ENCODE measurements at places on chromosomes 5 and 9. TPM values are rescaled to one million over a fixed set of nuclear protein-coding genes. Genes with fewer than 3 reads are reported as not detected.

GDA gene
- total RNA-seq, result 0.44 TPM

DNA sequence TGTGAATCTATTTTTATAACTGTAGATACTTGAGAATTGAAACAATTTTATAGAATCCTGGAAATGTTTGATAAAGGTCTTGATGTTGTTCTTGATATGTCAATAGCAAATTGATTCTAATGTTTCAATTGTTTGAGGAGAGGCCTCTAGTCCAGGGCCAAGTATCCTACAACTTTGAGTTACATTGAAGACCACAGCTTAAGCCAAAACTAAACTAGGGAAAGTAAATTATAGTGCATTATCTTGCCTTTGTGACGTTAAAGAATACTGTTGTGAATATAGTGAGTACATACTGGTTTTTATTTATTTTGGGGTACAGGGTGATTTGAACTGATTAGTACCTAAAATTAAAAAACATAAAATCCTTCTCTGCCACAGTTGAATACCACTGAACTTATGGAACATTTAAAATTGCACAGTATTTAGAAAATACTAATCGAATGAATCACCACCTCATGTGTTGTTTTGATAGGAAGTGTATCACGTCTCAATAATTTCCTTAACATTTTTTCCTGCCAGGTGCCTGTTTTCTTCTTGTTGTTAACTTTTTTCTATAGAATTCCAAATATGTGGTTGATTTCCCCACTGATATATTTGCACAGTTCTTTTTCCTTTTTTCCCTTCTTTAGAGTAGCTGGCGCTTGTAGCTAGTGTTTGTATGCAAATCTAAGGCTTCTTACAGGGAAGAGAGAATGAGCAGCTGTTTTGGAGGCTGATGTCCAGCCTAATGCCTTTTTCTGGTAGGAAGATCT is 12.5 kb downstream of the ARHGEF28 start:
- H3K36me3 ChIP-seq, result no peaks in the 10 kb centered on the region
- H3K27ac ChIP-seq, result no peak overlapping the region
- no peak for DNase-seq
- H3K27me3 ChIP-seq, result no peaks in the 10 kb centered on the region
- no peak overlapping the region for H3K4me3 ChIP-seq
- H3K4me1 ChIP-seq, result no peaks in the 10 kb centered on the region

DNA sequence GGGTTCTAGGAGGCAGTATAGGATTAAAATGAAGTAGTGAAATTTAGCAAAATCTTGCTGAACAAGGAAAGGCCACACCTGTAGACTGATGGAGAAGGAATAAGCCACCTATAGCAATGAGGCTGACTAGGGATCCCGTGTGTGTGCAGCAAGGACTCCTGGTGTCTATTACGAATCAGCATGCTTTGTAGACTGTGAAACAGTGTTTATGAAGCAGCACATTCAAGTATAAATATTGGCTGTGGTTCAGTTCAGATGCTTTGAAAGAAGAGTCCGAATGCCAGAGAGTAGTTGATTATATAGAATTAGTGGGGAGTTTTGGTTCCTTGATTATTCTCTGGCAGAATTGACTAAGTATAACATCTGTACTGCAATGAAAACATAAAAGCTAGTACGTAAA is 41.8 kb downstream of the CAST start:
- no peaks in the 10 kb centered on the region for H3K4me1 ChIP-seq
- H3K4me3 ChIP-seq, result peak overlapping the region; percentile 71
- H3K36me3 ChIP-seq, result no peaks in the 10 kb centered on the region
- peak overlapping the region; percentile 98 for H3K27ac ChIP-seq
- no peak for DNase-seq

FAT2 gene
- total RNA-seq, result not detected

DNA sequence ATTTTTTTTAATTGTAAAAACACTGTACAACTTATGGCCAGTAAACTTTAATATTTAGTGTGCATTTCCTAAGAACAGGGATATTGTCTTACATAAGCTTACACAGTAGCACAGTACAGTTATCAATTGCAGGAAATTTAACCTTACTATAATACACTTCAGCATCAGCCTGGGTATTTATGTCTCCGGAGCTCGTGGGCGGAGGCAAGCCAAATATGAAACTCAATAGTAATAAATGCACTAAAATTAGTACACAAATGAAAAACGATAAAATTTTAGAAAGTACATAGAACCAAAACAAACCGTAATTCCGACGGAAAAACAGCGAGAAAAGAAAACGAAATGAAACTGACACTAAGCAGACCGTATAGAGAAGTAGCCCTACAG is 91.2 kb downstream of the ANXA2R start:
- no peaks in the 10 kb centered on the region for H3K36me3 ChIP-seq
- H3K4me1 ChIP-seq, result no peaks in the 10 kb centered on the region
- H3K4me3 ChIP-seq, result peak overlapping the region; percentile 60
- no peak for DNase-seq
- H3K27ac ChIP-seq, result peak overlapping the region; percentile 89

GRCh38 chr5:10743526-10743925 is 17.5 kb downstream of the DAP start:
- peaks cover 44% of the 10 kb centered on the region for H3K36me3 ChIP-seq
- no peak overlapping the region for H3K4me3 ChIP-seq
- no peaks in the 10 kb centered on the region for H3K4me1 ChIP-seq
- H3K27me3 ChIP-seq, result no peaks in the 10 kb centered on the region
- no peak overlapping the region for H3K27ac ChIP-seq

NMUR2 gene
- total RNA-seq, result not detected

DNA sequence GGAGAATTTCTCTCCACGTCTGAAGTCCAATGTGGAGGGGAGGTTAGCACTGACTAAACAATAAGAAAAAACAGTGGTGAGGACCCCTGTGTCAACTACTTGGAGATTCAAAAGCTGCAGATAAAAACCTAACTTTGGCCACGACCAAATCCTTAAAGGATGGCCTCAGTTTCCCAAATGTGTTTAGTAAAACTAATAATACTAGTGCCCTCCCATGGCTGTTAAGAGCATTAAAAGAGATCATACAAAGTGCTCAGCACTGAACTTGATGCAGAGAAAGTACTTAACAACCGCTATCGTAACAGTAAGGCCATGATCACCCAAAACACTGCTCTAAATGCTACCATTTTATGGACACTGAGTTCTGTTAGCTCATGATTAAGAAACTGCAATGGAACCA is 288.4 kb downstream of the EBF1 start:
- H3K4me3 ChIP-seq, result no peak overlapping the region
- H3K27me3 ChIP-seq, result no peaks in the 10 kb centered on the region
- H3K4me1 ChIP-seq, result peaks cover 19% of the 10 kb centered on the region
- H3K36me3 ChIP-seq, result no peaks in the 10 kb centered on the region
- H3K27ac ChIP-seq, result no peak overlapping the region
- DNase-seq, result no peak

GRCh38 chr9:95923794-95924193 is 48.3 kb downstream of the ERCC6L2 start:
- DNase-seq, result no peak
- H3K27ac ChIP-seq, result no peak overlapping the region
- no peak overlapping the region for H3K4me3 ChIP-seq
- H3K36me3 ChIP-seq, result peaks cover 50% of the 10 kb centered on the region

PCDHGB7 gene
- total RNA-seq, result 6.0 TPM

NIPBL gene
- total RNA-seq, result 43.1 TPM

FOXD4L4 gene
- not detected for total RNA-seq

PTBP3 gene
- total RNA-seq, result 11.6 TPM

DNA sequence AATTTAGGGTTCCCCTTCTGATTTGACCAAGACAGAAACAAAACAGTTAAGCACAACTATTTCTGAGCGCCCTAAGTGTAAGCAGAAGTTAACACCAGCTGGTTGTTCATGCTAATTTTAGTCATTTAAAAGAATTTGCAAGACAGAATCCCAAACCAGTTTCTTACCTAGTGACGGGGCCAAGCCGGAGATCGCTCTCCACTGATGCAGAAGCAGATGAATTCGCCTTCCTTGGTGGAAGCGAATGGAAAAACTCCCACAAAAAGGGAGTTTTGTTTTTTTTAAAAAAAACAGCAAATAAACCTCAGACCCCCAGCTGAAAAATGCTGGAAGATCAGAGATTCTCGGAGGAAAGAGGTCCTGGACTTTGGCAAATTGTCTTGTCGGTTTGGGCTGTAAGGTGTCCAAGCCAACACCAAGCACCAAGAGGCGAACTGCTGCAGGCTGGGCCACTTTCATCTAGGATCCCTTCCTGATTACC is 47.4 kb upstream of the GLDC start:
- no peak overlapping the region for H3K27ac ChIP-seq
- no peaks in the 10 kb centered on the region for H3K4me1 ChIP-seq
- no peaks in the 10 kb centered on the region for H3K27me3 ChIP-seq
- no peaks in the 10 kb centered on the region for H3K36me3 ChIP-seq

DNA sequence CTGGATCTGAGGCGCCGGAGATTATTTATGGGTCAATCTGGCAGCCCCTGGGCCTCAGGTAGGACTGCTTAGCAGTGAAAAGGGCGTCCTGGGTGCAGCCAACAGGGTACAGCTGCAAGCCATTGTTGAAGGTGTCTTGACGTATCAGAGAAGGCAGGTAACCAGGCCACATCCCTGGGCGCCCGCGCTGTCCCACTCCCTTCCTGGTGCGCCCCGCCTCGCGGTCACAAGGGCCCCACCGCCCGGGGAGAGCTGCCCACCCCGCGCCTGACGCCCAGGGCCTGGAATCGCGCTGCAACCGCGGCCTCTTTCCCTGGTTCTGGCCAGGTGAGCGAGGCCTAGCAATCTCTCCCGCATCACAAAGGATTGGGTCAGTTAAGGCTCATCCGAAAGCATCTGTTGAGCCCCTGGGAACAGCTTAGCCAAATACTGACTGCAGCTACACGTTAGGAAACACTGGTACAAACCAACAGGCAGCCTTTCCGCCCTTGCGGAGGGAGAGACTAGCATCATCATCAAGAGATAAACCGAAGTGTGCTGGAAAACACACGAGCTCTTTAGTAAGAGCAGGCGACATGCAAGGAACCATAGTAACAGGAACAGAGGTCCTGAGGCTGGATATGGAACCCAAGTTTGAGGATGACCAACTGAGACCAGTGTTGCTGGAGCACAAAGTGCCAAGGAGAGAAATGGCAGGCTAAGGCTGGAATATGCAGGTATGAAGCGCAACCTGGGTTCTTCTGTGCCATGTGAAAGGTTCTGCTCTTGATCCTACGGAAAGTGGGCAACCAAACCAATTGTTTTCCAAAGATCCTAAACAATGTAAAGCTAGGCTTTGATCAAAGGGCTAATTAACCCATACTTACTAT is 3.6 kb downstream of the RPS23 start:
- H3K27me3 ChIP-seq, result no peaks in the 10 kb centered on the region
- H3K27ac ChIP-seq, result no peak overlapping the region
- no peaks in the 10 kb centered on the region for H3K4me1 ChIP-seq
- DNase-seq, result no peak
- peaks cover 25% of the 10 kb centered on the region for H3K36me3 ChIP-seq

PTGES2 gene
- 118 TPM for total RNA-seq

GRCh38 chr5:159067201-159067600 is 32.5 kb downstream of the EBF1 start:
- H3K4me3 ChIP-seq, result no peak overlapping the region
- no peaks in the 10 kb centered on the region for H3K4me1 ChIP-seq
- no peaks in the 10 kb centered on the region for H3K27me3 ChIP-seq

GRCh38 chr9:127728808-127729207 is 6.3 kb downstream of the TOR2A start:
- peaks cover 12% of the 10 kb centered on the region for H3K36me3 ChIP-seq
- H3K4me3 ChIP-seq, result no peak overlapping the region
- no peak for DNase-seq

- no peaks in the 10 kb centered on the region for H3K27me3 ChIP-seq
- no peak for DNase-seq
- H3K36me3 ChIP-seq, result peaks cover 3% of the 10 kb centered on the region
- H3K4me1 ChIP-seq, result no peaks in the 10 kb centered on the region
These were observed 68.9 kb downstream of the PPIC start for GRCh38 chr5:122967625-122968024.

- no peaks in the 10 kb centered on the region for H3K27me3 ChIP-seq
- DNase-seq, result no peak
- no peaks in the 10 kb centered on the region for H3K4me1 ChIP-seq
- no peaks in the 10 kb centered on the region for H3K36me3 ChIP-seq
- no peak overlapping the region for H3K4me3 ChIP-seq
- H3K27ac ChIP-seq, result no peak overlapping the region
These were observed 579.2 kb upstream of the ZNF462 start for GRCh38 chr9:106283769-106284168.

MSX2 gene
- 2.6 TPM for total RNA-seq

- H3K36me3 ChIP-seq, result no peaks in the 10 kb centered on the region
- H3K4me3 ChIP-seq, result no peak overlapping the region
- DNase-seq, result no peak
These were observed 114.9 kb upstream of the PRLR start for GRCh38 chr5:35345222-35345621.

DNA sequence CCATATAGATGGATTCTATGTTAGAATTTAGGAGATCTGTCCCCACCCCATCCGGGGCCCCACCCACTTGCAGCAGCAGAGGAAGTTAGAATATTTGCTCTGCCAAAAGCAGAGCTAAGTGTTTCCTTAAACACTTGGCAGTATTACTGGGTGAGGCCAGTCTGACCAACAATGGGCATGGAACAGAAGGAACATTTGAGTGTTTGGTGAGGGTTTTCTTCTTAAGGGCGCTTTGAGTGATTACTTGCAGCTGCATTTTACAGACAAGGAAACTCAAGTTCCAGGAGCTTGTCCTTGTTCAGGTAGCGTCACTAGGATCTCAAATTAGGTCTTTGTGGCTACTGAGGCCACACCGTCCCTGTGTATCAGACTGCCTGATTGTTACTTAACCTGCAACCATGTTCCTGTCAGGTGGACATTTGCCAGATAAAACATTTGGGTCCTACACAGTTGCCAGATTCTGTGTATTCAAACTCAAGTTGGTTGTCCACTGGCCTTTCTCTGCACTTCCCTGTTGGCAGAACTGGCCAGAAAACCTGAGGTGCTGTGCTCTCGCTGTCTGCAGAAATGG is 59.3 kb downstream of the SLC46A2 start:
- DNase-seq, result peak; percentile 66
- peak overlapping the region; percentile 3 for H3K27ac ChIP-seq
- no peaks in the 10 kb centered on the region for H3K27me3 ChIP-seq
- peaks cover 2% of the 10 kb centered on the region for H3K36me3 ChIP-seq
- H3K4me1 ChIP-seq, result peaks cover 8% of the 10 kb centered on the region

DNA sequence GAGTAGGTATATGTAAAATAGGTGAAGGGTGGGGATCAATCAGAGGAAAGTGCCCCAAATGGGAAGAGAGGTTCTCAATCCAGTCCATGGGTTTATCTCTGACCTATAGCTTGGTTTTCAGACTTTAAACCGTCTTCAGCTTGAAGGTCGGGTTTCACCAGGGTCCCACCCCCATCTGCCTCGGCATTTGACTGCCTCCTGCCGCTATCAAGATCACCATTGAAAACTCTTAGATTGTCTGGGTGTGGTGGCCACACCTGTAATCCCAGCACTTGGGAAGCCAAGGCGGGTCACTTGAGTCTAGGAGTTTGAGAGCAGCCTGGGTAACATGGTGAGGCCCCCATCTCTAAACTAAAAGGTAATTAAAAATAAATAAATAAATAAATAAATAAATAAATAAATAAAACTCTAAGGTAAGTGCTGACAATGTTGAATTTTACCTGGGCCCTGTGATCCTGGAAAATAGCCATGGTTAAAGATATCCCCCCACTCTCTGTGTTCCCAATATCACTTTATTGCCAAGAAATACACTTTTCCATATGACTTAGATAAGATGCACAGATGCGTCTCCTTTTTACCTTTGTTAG is 48.8 kb downstream of the TARS1 start:
- H3K36me3 ChIP-seq, result no peaks in the 10 kb centered on the region
- no peak overlapping the region for H3K27ac ChIP-seq
- H3K4me1 ChIP-seq, result no peaks in the 10 kb centered on the region
- H3K27me3 ChIP-seq, result no peaks in the 10 kb centered on the region
- no peak overlapping the region for H3K4me3 ChIP-seq

All from right atrium auricular region (tissue), 2 donors.